ENCODE measurements at places on chromosomes 13 and 19.

DNA sequence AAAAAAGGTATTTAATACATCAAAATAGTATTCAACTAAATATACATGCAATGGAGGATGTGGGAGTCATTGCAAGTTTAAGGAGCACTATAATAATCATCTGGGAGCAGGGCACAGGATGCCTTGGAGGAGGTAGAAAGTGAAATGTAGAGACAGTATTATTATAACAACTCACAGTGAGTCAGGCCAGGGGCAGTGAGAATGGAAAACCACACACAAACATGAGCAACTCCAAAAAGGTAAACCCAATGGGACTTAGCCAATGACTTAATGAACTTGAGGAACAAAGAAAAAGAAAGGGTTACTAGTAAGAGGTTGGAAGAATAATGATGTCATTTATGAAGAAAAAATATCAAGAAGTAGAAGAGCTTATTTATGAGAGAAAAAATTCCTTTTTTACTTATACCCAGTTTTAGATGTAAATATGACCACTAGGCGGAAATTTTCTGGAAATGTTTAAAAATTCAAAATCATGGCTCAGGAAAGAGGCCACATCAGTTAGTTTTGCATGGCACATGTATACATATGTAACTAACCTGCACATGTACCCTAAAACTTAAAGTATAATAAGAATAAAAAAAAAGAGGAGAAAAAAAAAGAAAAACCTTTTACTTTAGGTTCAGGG is 389.3 kb downstream of the SUCLA2 start:
- no peak for DNase-seq

- no peak for DNase-seq
Observed at GRCh38 chr13:20399515-20399914, 126.1 kb downstream of the CRYL1 start.

GRCh38 chr19:5103812-5104410 is 135.0 kb downstream of the KDM4B start:
- DNase-seq: no peak

DNA sequence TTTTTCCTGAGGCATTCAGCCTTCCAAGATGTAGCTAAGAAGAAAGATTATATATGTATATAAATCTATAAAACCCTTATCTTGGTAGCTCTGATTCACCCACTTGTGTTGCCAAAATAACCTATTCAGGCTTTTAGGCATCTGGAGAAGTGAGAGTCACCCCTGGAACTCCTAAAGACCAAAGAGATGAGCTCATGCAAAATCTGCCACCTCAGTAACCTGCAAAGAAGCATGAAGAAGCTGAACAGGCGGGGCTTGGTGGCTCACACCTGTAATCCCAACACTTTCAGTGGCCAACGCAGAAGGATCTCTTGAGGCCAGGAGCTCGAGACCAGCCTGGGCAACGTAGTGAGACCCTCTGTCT is 393.7 kb downstream of the FOXO1 start:
- DNase-seq: no peak

- DNase-seq: peak; percentile 57
Observed at GRCh38 chr13:33016414-33017322, at the start of gene KL. Gene KL, plus strand, starts transcription at chr13:33016423. Its CDS starts 18 bp downstream, at chr13:33016441.

DNA sequence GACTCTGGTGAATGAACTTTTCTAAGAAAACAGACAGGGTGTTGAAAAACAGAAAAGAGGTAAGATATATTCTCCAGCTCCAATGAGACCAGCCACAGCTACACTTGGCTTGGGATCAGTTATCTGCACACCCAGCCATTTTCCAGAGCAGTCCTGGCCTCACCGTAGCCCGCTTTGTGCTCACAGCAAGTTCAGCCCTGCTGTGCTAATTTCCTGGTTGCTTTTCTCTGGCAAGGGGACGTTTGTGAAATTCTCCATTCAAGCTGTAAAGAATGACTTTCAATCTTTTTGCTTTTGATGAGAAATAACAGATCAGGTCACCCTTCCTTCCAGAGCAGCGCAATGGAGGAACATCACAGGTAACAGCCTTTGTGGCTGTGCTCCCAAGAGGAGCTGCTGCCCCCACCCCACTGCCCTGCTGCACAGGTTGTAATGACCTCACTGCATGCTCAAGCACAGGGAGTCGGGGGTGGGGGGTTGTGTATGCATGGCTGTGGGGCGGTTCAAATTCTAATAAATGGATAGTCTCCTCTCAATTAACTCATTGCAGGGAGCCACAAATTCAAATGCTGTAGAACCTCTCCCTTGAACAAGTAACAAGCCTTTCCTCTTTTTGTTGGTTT is 516.6 kb upstream of the NBEA start:
- DNase-seq: no peak

GRCh38 chr13:100842136-100842535 is 167.5 kb upstream of the TMTC4 start:
- no peak for DNase-seq
